Left kidney (tissue), 8 donors: ENCODE measurements at places on chromosomes 11 and 22. TPM values are rescaled to one million over a fixed set of nuclear protein-coding genes. Genes with fewer than 3 reads are reported as not detected.

The DERL3 gene
- 3.2 TPM for polyA plus RNA-seq

The KCNE3 gene
- polyA plus RNA-seq: 26.1 TPM

The NLRP6 gene
- polyA plus RNA-seq: 0.35 TPM

The RFPL1 gene
- 0.81 TPM for polyA plus RNA-seq

The FJX1 gene
- polyA plus RNA-seq: 15.0 TPM

The CST6 gene
- polyA plus RNA-seq: not detected

The CASP1 gene
- 3.1 TPM for polyA plus RNA-seq

The SEPTIN5 gene
- 32.1 TPM for polyA plus RNA-seq

The OR51B4 gene
- 0.35 TPM for polyA plus RNA-seq

The SSH3 gene
- polyA plus RNA-seq: 22.8 TPM

The PANX2 gene
- polyA plus RNA-seq: 1.3 TPM

The BEST1 gene
- polyA plus RNA-seq: 4.1 TPM

The VSIG10L2 gene
- not detected for polyA plus RNA-seq

The CARNS1 gene
- polyA plus RNA-seq: 4.4 TPM

The TUBA8 gene
- 3.9 TPM for polyA plus RNA-seq

The LYVE1 gene
- polyA plus RNA-seq: 57.2 TPM

The HOATZ gene
- 0.28 TPM for polyA plus RNA-seq

The MPEG1 gene
- polyA plus RNA-seq: 6.8 TPM

The PHF21B gene
- polyA plus RNA-seq: 6.6 TPM

The KREMEN1 gene
- 22.3 TPM for polyA plus RNA-seq

The CHKA gene
- polyA plus RNA-seq: 62.2 TPM

The MYRF gene
- polyA plus RNA-seq: 23.1 TPM

The ADAMTS15 gene
- 54.1 TPM for polyA plus RNA-seq

The TRIM48 gene
- not detected for polyA plus RNA-seq

The PTGDR2 gene
- 0.17 TPM for polyA plus RNA-seq
